ENCODE measurements at places on chromosomes 6 and 20.

DNA sequence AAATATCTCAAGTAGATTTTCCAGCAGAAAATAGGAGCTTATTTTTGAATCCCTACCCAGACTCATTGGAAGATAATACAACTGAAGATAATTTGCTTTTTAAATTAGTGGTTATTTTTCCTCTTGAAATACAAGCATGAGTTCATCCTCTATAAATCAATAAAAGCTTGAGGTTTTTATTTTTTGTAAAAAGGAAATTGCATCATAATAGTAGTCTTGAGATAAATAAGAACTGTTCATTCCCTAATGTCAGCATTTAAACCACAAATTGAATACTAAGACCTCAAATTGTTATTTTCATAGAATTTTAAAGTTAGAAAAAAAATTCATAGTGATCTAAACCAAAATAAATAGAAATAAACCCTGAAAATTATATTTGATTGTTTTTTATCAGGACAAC, 719.1 kb downstream of the CD109 start:
- no peak for DNase-seq

- no peak for DNase-seq
These were observed 10.5 kb downstream of the ZC3H12D start for GRCh38 chr6:149474108-149474935.

- no peak for DNase-seq
These were observed 27.6 kb upstream of the ADRM1 start for GRCh38 chr20:62275219-62275618.

DNA sequence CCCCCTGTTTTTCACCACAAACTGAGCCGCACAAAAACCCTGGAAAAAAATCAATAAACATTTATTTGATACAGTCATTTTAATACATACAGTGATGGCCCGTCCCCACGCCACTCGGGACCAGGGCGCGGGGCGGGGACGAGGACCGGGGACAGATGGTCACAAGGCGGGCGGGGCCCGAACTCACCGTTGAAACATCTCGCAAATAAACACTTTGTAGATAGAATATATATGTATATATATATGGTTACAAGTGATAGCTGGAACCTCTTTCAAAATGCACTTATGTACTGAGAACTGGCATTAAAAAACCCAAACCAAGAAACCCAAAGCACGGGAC, 418 bp upstream of the UCKL1 start:
- DNase-seq: no peak

DNA sequence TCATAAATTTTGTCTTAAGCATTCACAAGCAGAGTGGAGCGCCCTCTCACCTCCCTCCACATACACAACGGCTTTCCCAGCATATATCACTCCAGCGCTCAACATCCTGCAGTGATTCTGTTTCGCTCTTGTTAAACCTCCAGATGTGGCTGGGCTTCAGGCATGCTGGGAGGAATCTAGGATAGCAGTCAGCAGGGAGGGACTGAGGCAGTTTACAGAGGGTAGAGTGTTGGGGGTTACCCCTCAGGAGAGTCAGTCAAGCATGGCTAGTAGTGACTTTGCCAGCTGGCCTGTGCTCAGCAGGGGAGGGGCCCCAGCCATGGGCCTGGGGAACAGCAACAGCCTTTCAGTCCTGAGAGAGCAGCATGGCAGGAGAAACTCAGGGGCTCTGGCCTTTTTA, 161.4 kb upstream of the FLRT3 start:
- peak; percentile 6 for DNase-seq

- no peak for DNase-seq
These were observed 46.3 kb upstream of the HS3ST5 start for GRCh38 chr6:114389111-114389510.

- DNase-seq: peak; percentile 70
These were observed 16.7 kb upstream of the TBC1D20 start for GRCh38 chr20:478949-479429.

GRCh38 chr20:59223182-59223601, 59.6 kb downstream of the ZNF831 start:
- DNase-seq: peak; percentile 11

DNA sequence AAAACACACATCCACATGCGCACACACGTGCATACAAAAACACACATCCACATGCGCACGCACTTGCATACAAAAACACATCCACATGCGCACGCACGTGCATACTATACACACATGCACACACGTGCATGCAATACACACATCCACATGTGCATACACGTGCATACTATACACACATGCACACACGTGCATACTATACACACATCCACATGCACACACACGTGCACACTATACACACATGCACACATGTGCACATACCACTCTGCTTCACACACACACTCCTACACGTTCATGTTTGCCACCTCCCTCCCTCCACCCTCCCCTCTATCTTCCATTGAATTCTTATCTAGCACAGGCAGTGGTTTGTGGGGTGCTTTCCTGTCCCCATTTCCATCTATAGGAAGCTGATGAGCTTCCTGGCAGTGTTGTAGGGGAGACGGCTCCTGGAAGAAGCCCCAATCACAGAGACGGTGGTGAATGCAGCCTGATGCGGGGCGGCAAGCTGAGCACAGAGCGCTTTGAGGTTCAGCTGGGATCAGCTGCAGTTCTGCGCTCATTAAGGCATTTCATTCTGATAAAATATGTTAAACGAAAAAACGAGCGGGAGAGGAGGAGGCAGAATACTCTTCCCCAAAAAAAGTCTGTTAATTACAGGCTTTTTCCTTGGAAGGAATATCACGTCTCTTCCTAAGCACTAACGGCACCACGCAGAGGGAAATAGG, 287.7 kb downstream of the TAF4 start:
- no peak for DNase-seq

DNA sequence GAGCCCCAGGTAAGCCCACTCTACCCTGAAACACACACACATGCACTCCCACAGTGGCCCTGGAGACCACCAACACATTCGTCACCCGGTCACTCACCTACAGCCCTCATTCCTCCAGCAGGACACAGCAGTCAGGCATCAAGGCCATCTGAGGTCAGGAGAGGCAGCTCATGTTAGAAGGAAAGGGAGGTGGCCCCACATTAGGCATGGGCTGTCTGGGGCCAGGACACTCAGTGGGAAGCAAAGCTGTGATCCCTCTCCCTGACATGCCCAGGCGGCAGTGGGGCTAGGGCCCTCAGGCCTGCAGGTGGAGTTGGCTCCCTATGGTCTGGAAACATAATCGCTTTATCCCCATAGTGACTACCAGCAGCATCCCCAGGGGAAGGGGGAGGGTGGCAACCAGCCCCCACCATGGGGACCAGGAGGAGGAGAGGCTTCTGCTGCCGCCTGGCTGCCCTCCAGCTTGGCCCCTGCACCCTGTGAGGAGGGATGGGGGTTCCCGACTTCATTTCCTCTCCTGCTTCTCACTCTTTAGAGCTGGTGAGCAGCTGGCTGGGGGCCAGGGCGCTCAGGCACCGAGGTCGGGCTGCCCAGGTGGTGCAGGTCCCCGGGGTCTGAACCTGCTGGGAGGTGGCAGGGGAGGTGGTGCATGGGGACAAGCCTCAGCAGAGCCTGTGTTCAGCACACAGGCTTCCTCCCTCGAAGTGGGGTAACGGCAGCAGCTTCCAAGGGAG, 76.6 kb upstream of the CST7 start:
- DNase-seq: peak; percentile 93

DNA sequence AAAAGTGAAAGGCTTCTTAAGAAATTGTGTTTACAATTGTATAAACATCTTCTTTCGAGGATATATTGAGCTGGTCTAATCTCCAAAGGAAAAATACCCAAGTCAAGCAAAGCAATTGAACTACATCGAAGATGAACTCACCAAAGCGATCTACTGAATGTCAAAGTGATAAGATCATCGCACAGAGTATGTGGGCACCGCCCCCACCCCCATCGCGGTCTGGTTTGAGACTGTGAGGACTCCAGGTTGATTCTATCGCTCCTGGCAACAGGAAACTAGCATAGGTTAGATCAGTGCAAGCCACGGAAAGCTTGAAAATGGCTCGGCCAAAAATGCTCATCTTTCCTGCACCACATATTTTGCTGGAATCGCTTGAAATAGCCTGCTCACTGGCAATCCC, 133.2 kb upstream of the RPS6KA2 start:
- no peak for DNase-seq

- no peak for DNase-seq
These were observed 113.8 kb downstream of the BTBD9 start for GRCh38 chr6:38525888-38526287.

DNA sequence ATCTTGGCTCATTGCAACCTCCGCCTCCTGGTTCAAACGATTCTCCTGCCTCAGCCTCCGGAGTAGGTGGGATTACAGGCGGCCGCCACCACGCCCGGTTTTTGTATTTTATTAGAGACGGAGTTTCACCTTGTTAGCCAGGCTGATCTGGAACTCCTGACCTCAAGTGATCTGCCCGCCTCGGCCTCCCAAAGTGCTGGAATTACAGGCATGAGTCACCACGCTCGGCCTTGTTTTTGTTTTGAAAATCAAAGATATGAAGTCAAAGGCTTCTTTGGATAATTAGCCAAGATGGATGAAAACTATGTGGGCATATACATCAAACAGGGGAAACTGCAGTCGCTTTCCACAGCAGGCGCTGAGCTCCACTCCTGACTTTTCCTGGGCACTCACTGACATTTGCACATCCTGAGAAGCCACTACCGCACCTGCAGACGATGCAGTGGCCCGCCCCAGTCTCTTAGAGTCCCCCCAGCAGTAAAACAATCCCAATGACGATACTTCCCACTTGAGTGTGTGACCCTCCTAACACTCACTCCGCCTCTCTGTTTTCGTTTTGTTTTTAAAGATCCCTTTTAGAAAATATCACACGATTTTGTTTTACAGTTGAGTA, 44.1 kb downstream of the GJA1 start:
- DNase-seq: no peak

DNA sequence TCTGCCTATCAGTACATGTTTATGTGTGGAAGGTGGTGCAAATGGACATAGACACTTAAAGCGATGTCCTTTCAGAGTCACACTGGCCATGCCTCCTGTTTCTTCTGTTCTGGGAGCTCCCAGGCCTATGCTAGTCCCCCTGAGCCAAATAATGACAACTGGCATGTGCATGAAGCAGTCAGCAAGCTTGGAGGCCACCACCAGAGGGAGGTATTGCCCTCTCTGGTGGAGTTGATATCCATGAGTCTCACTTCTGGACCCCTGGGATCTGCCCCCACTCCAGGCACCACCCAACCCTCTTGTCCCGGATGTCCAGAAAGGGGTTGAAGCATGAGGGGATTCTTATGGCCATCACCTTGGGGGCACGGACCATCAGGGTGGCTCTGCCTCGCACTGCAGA, 172.2 kb downstream of the AIG1 start:
- no peak for DNase-seq

DNA sequence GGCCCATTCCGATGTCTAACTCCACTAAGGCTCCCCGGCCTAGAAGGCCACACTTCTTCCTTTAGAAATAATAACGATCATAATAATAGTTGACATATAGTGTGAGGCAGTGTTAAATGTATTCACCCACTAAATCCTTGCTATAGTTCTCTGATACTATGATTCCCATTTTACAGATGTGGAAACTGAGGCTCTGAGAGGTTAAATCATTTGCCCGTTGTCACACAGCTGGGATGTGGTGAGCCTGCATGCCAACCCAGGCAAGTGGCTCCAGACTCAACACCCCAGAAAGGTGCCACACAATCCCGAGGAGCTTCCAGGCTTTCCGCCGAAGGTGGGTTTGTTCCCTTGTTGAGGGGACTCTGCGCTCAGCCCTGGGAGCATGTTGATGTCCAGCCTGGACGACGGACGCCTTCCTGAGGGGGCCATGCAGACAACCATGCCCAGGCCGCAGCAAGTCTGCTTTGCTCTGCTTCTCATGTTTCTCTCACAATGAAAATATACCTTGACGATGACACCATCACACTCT, 104.6 kb upstream of the CDYL start:
- no peak for DNase-seq

DNA sequence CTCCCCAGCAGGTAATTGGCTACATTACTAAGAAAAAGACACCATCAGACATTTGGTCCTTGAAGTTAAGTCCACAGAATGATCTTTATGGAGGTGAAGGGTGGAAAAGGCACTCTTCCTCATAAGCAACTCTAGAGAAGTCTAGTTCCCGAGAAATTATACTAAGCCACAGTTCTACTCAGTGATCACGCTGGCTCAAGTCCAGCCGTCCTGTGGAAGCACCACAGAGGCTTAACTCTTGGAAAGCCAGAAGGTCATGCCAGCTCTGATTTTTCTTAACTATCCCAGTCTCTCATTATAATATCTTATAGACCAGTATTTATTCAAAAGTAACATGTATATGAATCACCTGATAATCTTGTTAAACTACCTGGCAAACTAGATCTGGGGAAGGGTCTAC, 258.5 kb downstream of the EYA4 start:
- DNase-seq: no peak

- DNase-seq: no peak
These were observed 59.0 kb upstream of the MRAP2 start for GRCh38 chr6:83974409-83975050.

DNA sequence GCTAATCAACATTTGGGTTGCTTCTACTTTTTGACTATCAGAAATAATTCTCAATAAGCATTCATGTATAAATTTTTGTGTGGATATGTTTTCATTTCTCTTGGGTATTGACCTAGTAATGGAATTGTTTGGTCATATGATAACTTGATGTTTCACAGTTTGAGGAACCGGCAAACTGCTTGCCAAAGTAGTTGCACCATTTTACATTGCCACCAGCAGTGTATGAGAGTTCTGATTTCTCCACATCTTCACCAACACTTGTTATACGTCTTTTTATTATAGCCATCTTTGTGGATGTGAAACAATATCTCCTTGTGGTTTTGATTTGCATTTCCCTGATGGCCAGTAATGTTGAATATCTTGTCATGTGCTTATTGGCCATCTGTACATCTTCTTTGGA, 42.6 kb upstream of the TGM2 start:
- no peak for DNase-seq

GRCh38 chr6:40376113-40376650, 211.0 kb downstream of the LRFN2 start:
- peak; percentile 68 for DNase-seq

- no peak for DNase-seq
These were observed 114.2 kb downstream of the SNX5 start for GRCh38 chr20:17854307-17854903.

Data from NCI-H1105 treated with DMSO at 0.1 percent for 48 hours (cell line).